Bone marrow (tissue), 2 donors: ENCODE measurements at places on chromosomes 1 and 21.

- no peak for DNase-seq
Observed at GRCh38 chr1:16230744-16231143, 6.2 kb downstream of the CPLANE2 start.

DNA sequence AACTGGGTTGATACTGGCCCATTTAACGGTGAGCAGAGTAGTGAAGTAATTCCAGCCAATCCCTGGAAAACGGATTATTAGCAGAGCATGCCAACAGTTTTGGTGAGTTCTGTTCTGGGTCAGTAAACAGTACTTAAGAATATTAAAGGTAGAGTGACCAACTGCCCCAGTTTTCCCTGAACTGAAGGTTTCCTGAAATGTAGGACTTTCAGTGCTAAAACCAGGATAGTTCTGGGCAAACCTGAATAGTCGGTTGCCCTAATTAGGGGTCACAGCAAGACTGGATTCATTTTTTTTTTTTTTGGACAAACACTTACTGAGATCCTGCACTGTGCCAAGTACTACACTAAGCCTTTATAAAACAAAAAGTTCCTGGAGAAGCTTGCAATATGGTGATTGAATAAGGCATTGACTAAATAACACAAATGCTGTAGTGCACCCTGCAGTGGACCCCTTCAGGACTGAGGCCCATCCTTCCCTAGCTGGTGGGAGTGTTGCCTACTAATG is 75.9 kb downstream of the KCNK1 start:
- DNase-seq = no peak

- no peak for DNase-seq
Observed at GRCh38 chr1:99603699-99604560, 42.0 kb upstream of the PALMD start.

DNA sequence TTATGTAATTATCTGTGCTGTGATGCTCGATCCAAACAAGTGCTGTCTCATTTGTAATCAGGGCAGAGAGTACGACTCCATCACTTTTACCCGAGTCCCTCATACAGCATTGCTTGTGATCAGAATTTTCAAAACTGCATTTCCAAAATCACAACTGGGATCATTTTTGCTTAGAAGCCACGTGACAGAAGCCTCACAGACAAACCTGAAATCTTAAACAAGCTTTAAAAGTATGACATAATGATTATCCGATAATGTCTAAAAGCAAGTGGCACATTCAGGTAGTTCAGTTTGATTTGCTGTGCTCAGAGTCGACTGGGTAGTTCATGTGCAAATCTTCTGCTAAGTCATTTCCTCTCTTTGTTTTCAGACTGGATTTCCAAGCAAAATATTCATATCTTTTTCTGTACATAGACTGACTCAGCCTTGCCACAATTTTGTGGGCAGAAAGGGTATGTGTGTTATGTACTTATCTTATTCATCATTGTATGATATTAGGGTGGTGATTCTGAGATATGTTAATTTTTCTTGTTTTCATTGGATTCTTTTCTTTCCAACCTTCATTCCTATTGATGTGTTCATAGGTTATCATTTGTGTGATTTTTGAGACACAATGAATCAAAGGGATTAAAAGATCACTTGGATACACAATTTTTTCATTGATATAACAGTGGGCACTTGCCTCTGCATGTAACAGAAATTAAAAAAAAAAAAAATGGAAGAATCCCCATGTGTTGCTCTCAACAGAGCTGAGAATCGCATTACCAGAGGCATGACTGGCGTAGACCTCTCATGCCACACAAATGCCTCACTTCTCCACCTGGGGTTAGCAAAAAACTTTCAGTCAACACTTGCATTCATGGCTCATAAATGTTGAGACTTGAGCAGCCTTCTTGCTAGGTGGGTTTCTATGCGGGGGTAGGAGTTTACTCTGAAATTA is 355.7 kb downstream of the LTN1 start:
- peak; percentile 82 for DNase-seq

DNA sequence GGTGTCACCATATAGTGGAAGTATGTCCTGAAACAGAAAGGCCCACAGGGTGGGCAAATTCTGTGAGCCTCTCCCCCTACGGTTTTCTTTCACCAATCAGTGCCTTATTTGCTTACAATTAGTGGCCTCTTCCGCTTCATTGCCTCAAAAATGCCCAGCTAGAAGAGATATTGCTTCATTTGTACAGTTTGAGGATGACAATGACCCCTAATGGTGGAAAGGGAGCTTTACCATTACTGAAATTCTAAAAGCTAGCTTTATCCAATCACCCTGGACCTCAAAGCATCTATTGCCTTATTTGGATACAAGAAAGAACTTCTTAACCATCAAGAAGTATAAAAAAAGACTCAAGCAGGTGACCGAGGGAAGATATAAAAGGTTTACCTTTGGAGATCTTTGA is 49.6 kb downstream of the LRRC71 start:
- DNase-seq = no peak

DNA sequence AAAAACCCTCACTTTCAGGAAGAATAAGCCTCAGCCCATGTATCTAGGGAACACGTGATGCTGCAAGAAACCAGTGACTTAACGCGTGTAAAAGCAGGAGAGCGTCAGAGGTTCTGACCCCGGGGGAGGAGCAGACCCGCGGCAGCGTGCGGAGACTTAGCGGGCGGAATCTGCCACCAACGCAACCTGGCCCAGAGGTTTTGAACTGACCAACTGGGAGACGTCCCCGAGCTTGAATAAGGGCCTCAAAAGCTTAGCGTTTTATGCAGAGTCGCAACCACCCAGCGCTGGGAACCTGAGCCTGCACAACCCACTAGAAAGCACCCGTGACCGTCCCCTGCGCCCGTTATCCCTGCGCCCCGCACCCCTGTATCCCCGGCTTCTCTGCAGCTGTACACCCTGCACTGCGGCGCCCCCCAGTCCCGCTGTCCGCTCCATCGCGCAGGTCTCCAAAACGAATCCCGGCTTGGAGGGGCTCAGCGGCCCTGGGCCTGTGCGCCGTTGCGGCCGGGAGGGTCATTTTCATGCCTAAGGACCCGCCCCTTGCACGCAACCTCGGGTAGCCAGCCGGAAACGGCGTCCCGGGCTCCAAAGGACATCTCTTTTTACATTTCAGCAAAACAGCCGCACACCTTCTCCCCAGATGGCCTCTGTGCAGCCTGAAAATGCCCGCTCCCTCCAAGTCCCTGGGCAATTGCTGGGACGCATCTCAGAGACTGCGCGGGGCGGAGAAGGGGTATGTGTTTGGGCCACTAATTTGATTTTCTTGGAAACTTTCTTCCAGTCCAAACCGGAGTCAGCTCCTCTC is 29.4 kb upstream of the TRIM17 start:
- DNase-seq = no peak

- DNase-seq = no peak
Observed at GRCh38 chr1:231850786-231851185, 224.2 kb downstream of the DISC1 start.

GRCh38 chr1:67588178-67588855 is 96.7 kb upstream of the GADD45A start:
- no peak for DNase-seq

DNA sequence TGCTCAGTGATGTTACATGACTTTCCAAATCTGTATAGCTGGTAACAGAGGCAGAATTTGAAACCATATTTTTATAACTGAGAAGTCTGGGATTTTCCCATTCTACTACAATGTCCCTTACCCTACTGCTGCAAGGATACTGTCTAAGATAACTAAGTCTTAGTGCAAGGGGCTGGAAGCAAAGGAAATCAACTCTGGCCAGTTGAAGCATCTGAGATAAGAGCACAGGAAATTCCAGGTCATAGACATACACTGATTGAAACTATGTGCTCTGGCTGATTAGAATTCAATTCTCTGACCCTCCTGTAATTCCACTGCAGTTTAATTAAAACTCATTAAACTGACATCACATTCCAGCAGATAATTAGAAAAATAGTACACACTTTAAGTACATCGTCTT is 267.7 kb upstream of the C1orf87 start:
- DNase-seq = no peak

- DNase-seq = no peak
Observed at GRCh38 chr1:65260851-65261473, 48.4 kb upstream of the DNAJC6 start.

DNA sequence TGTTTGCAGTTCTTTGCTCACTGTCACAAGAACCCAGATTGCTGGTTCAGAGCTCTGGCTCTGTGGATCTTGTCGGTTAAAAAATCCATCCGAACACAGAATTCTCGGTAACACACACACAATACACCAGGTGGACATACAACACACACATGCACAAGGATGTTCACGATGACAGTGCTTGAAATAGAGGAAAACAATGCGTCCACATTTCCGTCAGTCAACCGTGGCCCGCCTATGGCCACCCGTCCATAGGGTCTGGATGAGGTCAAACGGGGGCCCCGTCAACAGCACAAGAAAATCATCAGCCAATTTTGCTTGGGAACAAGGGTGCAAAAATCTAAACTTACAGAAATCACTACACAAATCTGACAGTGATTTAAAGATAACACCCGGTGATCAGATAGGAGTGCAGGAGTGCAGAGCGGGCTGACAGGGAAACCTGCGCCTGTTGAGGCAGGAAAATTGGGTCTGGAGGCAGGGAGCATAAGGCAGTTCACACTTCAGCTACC is 50.4 kb upstream of the SLC19A1 start:
- DNase-seq = no peak

DNA sequence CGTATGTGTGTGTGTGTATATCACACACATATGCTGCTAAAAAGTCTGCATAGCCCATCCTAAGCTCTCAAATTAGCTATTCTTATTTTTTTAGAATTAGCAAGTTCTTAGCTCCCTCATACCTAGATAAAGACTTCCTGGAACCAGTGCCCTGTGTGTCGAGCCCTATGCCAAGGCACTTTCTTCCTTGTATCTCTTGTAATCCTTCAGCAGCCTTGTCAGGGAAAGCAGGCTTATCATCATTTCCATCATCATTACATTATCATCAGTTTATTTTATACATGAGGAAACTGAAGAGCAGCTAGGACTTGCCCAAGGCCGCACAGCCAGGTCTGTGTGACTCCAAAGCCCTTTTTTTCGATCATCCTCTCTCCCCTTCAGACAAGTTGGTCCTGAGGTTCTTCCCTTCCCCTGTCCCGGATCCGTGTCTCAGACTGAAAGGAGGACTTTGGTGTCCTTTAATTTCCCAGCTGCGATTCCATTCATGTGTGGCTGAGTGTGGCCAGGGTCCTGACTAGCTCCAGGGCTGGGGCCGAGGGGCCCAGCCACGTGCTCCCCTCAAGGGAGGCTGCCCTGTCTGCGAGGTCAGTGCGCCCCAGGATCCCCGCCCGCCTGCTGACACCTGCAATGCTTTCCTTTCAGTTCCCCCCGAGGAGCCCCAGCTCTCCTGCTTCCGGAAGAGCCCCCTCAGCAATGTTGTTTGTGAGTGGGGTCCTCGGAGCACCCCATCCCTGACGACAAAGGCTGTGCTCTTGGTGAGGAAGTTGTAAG is 24.9 kb downstream of the IL6R start:
- no peak for DNase-seq

- DNase-seq = no peak
Observed at GRCh38 chr1:12501661-12502060, 116.3 kb downstream of the DHRS3 start.

GRCh38 chr1:239392271-239392670 is 5.9 kb downstream of the CHRM3 start:
- DNase-seq = no peak

GRCh38 chr21:36788120-36788638 is 89.3 kb downstream of the SIM2 start:
- DNase-seq = no peak

DNA sequence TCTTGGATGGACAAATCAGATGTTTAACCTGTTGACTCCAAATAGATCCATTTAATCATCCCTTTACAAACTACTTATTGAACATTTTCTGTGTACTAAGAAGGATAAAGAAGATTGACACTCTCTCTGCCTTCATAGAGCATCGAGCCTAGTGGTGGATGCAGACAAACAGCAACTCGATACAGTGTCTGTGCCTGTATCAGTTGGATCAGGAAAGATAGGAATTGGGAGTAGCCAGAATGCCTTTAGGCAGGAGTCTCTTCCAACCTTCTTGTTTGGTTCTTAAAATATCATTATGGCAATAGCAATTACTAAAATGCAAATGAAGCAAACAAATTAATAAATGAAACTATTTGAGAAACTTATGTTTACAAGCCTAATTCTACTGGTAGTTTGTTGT is 89.0 kb upstream of the RAVER2 start:
- no peak for DNase-seq

- DNase-seq = no peak
Observed at GRCh38 chr1:204199579-204199978, 3.3 kb upstream of the KISS1 start.

DNA sequence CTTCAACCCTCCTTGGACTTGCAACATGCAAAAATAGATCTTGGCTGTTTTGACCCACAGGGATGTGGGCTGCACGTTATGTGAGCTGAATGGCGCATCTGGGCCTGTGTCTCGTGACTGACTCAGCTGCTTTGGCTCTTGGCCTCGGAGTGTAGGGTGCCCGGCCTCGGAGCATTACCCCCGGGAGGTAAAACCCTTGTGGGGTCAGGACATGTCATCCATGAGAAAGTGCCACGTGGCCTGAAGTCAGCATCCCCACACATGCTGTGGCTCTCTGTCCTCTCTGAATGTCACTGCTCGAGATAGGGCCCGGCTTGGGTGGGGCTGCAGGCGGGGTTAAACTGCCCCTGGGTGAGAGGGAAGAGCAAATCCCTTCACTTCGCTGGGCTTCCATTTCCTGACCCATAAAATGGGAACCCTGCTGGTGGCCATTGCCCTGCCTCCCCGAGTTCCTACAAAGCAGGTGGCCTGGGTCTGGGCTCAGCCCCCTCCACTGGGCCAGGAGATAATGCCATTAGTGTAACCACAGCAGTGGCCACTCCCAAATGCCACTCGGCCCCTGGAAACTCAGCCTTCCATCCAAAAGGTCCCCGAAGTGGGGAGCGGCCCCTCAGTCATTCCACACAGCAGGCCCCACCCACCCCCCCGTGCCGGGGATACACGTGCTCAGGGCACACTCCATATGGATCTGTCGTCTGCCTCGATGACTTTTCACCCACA is 22.8 kb upstream of the TSPEAR start:
- DNase-seq = no peak

DNA sequence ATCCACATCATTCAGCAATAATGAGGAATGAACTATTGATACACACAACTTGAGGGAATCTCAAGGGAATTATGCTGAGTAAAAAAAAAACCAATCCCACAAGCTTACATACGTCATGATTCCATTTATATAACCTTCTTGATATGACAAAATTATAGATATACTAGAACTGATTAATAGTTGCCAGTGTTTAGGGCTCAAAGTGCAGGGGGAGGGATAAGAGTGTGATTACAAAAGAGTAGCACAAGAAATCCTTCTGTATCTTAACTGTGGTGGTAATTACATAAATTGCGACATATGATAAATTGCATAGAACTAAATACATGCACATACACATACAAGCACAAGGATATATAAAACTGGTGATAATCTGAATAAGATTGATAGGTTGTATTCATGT is 13.5 kb downstream of the DIRAS3 start:
- no peak for DNase-seq
